Muscle of arm (tissue), 14 donors: ENCODE measurements at places on chromosomes 2 and 18. TPM values are rescaled to one million over a fixed set of nuclear protein-coding genes. Genes with fewer than 3 reads are reported as not detected.
A peak's percentile ranks its signal among the peaks of the same experiment; 100 is the strongest.

The ABCB11 gene
- not detected for polyA plus RNA-seq

The AFF3 gene
- polyA plus RNA-seq = 3.6 TPM

The STARD6 gene
- not detected for polyA plus RNA-seq

DNA sequence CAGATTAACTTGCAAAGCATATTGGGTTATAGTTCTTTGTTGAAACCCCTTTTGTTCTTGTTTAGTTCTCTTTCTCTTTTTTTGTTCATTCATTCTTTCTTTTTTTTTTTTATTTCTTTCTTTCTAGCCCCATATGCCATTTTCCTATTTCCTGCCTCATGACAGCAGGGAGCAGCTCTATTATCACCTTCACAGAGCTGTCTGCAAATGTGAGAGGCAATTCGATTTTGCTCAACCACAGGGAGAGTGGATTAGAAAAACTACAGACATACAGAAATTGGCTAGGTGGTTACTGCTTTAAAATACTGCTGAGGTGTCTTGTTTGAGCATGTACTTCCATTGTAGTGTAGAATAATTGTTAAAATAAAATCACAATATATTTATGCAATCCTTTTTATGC, 44.2 kb upstream of the TBR1 start:
- no peak for DNase-seq

DNA sequence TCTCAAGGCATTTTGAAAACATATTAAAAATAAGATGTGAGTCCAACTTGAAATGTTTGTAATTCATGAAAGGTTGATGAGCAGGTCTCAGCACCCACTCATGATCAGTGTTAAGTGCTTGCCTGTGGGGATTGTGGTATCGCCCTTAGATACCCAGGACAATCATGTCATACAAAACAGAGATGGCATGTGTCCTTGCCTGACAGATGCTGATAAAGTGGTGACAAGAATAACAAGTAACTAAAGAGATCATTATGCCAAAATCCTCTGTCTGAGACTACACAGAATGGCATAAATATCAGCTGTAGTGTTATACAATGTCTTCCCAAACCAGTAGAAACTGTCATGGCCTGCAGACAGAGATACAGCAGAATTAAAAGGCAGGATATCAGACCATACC, 930.3 kb downstream of the SUCLG1 start:
- DNase-seq = no peak

DNA sequence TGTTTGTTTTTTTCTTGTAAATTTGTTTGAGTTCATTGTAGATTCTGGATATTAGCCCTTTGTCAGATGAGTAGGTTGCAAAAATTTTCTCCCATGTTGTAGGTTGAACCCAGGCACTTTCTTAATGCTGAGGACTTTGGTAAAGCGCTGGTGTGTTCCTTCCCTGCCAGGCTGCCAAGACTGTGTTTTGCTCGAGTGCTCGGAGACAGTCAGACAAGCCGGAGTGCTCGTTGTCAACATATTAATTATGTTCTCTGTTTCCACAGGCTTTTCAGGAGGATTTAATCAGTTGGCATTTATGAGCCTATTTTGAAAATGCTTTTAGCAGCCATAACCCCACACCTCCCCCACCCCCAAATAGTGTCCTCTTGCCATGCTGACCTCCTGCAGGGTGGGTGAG, 6.4 kb downstream of the MTCL1 start:
- no peak for DNase-seq

The SPEG gene
- polyA plus RNA-seq = 169 TPM

The TCF23 gene
- 0.32 TPM for polyA plus RNA-seq

DNA sequence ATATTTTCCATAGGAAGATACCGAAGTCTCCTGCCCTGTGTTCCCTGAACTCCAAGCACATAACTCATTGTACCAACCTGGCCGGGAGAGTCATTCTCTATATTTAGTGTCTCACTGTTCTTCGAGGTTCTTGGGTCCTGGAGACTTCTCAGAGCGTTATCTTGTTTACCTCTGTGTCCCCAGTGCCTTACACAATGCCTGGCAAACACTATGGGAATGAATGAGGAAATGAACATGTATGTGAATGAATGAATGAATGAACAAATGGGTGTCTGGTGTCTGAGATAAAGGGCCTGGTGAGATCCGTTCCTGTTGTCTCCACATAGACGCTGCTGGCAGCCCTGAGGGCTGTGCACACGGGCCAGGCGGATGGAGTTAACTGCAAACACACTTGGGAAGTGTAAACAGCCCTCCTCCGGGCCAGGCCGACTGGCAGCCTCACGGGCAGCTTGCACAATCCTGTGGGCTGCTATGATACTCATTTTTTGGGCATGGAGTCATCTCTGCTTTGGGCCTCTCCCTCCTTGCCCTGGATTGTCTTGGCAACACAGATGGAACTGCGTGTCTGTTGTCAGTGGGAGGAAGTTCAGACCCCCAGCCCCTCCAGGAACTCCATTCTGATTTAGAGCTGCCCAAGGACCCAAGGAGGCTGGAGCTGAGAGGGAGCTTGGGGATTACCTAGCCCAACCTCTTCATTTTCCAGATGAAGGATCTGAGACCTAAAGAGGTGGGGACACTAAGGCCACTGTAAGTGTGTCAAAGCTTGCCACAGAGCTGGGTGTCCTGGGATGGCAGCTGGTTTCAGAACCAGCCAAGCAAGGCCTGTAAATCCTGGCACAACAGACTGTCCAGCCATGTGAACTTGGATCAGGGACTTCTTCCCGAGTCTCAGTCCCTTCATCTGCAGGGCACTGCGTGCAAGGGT, 124.4 kb downstream of the INHBB start:
- peak; percentile 25 for DNase-seq

DNA sequence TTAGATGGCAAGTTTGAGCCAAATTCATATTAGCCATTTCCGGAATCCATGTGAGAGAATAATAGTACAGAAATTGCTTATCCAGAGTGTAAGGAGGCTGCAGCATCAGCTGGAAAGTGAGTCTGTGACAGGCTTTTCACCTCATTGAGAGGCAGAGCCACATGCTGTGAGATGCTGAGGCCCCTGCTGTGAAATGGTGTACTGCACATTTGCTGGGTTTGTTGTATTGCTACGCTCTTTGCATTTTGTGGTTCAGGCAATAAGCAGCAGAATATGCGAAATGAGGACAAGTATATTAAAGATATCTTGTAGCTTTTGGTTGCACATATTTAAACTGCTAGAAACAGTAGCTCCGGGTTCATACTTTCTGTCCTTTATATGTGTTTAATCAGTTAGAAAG, 37.0 kb downstream of the NABP1 start:
- DNase-seq = no peak

The SPATS2L gene
- 213 TPM for polyA plus RNA-seq

DNA sequence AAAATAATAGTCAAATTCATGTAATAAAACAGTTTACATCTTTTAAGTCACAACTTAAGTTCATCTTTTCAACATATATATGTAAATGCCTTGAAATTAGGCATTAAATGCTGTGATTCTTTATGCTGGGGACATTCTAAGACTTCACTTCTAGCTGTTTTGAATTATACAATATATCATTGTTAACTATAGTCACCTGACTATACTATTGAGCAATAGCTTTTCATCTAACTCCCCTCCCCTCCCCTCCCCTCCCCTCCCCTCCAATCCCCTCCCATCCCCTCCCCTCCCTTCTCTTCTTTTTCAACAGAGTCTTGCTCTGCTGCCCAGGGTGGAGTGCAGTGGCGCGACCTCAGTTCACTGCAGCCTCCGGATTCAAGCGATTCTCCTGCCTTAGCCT, 16.2 kb downstream of the GALNT1 start:
- DNase-seq = no peak

DNA sequence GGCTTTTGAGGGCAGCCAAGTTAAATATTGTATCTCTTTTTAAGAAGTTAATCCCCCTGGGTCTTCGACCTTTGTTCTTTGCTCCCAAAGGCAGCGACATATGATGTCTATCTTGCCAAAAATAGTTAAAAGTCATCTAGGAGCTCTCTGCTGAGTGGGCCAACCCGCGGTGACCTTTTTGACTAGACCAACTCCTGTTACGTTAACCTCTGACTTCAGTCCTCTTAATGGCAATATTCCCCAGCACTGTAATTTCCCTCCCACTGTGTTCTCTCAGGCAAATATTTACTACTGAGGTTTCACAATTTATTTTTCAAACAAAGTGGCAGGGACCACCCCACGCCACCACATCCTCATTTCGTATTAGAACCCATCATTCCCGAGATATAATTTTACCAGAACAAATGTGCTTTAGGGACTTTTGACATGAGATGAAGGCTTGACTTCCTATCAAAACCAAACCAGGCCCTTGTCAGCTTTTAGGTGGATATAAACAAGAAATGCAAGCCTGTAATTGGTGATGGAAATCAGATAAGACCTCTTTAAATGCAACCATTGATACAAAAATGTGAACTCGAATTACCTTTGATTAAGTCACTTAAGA, 764.7 kb downstream of the SATB2 start:
- DNase-seq = no peak

The MIB1 gene
- 47.2 TPM for polyA plus RNA-seq

- no peak for DNase-seq
These were observed 158.5 kb downstream of the NCK2 start for GRCh38 chr2:105903051-105903674.

The KYNU gene
- polyA plus RNA-seq = not detected

DNA sequence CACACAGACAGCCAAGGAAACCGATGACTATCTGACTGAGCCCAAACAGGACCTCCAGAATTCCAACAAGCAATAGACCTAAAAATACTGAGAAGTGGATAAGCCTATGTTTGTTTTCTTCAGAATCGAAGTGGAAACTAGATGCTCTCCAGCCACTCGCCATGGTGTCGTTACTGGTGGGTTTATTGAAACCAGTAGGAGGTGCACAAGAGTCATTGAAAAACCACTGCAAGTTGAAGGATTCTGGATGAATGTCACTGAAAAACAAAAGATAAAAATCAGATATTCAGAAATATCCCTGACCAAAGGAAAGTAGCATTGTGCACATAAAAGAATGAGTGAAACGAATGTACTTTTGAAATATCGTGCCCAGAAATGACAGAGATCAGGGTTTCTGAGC, 15.3 kb downstream of the TM4SF20 start:
- no peak for DNase-seq

The ACVR1C gene
- polyA plus RNA-seq = not detected

DNA sequence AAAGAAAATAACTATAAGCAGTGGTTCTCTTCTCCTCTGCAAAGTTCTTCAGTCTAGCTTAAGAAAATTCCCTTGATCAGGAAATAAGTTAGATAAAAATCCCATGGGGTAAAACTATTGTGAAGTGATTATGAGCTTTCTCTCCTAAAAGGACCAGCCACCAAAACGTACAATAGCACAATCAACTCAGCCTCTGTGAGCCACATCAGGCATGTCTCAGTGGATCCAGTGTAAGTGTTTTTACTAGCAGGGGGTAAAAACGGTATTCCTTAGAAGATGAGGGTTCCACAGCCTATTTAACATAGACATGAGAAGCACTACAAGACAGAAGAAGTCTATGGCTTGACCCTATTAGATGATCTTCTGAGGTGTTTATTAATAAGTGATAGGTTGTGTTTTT, 503.2 kb downstream of the PIK3C3 start:
- no peak for DNase-seq

DNA sequence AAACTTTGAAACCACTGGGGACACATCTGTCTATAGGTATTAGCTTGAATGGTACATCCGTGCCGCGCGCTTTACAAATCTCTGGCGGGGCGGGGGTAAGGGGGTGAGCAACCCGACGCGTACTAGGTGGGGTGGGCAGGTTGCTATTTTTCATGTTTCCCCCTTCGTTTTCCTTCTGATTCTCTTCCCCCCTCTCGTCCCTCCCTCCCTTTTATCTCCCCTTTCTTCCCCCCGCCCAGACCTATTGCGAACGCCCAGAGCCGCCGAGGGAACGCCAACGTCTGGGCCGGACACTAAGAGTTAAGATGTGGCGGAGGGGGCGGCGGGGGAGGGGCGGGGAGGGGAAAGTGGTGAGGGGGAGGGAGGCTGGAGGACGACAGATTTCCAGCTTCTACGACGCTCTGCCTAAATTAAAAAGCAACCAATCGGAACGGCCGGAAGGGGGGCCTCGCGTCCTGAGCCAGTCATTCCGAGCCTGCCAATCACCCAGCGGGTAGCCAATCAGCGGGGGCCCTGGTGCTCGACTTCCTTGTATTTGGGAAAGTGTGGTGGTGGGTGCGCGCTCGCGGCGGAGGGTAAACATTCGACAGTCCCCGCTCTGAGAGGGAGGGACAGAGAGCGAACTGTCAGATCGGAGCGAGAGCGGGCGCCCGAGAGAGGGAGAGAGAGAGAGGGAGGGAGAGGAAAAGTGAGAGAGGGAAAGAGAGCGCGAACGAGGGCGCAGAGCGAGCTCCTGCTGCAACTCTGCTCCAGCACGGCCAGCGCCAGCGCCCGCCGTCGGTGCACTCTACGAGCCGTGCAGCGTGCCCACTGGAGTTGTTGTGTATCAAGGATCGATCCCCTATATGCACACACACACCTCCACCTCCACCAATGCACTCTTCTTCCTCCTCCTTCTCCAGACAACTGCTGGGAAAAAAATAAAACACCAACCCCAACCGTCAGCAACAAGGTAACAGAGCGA, at the start of gene POU3F3:
Gene POU3F3, plus strand, starts transcription at position 582 of the 964 bp plus-strand sequence. CDS start 1,396 bp downstream, outside the sequence.
- peak; percentile 73 for DNase-seq

The PIAS2 gene
- polyA plus RNA-seq = 22.9 TPM
